ENCODE measurements at places on chromosomes 1 and 21.
A peak's percentile ranks its signal among the peaks of the same experiment; 100 is the strongest.

DNA sequence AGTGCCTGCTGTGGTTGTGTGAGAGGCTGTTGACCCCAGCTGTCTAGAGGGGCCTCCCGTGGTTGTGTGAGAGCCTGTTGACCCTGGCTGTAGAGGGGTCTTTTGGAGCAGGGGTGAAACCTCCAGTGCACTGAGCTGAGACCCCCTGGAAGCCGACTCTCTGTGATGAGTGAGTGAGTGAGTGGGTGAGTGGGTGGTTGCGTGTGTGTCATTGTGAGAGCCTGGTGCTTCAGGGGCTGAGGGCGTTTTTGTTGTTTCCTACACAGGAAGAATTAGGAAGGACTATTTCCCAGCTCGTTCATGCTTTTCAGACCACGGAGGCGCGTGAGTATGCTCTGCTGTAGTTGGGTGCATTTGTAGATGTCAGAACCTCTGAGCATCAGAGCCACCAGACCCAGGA, 3.0 kb downstream of the RRP1 start:
- DNase-seq, result no peak

DNA sequence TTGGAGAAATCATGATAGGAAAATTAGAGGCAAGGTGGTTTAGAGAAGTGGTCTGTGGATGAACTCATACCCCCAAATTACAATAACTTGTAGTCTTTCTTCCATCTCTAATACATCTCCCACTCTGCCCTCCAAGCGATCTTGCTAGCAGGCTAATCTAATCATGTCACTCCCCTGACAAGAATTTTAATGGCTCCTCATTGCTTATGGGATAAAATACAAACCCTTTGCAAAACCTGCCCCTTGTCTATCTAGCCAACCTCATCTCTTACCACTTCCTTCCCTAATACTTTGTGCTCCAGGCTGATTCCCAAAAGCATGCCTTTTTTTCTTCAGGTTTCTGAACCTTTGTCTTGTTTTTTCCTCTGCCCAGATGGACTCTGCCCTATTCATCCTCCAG, 71.3 kb upstream of the LRRN2 start:
- no peak for DNase-seq

DNA sequence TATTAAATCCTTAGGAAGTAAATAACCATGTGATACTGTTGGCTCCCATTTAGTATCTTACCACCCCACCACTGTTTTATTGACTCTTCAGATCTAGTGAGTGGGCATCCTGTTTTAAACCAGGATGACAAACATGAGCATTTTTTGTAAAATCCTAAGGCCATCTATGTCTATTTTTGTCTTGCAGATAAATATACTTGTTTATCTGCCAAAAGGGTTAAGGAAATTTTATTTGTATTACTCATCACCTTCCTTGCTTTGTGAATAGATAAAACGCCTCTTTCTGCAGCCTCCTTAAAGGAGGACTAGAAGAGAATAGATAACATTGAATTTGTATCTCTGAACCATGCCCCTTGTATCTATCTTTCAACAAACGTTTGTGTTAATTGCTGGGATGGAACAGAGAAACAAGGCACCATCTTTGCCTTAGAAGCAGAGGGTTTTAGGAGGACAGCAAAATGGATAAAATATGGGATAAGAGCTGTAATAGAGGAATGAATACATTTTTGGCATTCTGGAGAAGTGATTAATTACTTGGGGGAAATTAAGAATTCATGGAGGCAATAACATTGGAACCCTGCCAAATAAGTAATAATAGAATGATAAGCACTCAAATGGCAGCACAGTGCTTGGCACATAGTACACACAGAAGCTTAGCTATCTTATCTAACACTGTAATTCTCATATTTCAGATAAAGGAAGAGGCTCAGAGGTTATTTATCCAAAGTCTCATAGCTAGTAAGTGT, 14.7 kb downstream of the YTHDF2 start:
- DNase-seq, result peak; percentile 38

DNA sequence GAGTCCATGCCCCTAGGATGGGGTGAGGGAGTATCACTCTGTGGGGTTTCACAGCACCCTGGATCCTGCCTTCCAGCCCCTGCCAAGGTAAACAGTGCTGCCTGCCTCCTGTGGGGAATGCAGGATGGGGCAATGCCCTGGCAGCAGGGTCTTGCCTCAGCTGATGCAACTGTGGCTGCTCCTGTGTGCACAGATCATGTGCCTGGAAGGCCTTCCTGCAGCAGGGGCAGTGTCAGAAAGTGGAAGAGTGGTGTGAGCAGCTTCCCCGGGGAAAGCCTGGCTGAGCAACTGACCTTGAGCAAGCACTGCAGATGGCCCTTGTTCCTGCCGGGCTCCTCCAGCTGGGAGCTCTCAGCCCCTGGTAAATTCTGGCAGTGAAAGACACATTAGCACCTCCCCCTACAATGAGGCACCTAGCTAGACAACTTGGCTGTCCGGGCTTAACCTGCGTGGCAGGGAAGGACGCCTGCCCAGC, 9.9 kb downstream of the TOR3A start:
- DNase-seq, result no peak

- DNase-seq, result no peak
These were observed 47.8 kb downstream of the GADD45A start for GRCh38 chr1:67732750-67733151.

Data from RWPE1 (cell line).